Smooth muscle cell of the umbilical artery (primary cell): ENCODE measurements at places on chromosomes 2 and 18. TPM values are rescaled to one million over a fixed set of nuclear protein-coding genes. Genes with fewer than 3 reads are reported as not detected.

Gene DCC
- total RNA-seq: not detected in 2 replicates

Gene ALLC
- not detected in 2 replicates for total RNA-seq

Gene FER1L5
- total RNA-seq: 0.32 and 0.59 TPM in 2 replicates

Gene PSMA8
- not detected in 2 replicates for total RNA-seq

Gene GPR75
- total RNA-seq: 0.89 and 2.7 TPM in 2 replicates

Gene DSG1
- total RNA-seq: not detected in 2 replicates

Gene ASB18
- not detected in 2 replicates for total RNA-seq

Gene GULP1
- 26.8 and 42.5 TPM in 2 replicates for total RNA-seq

Gene CXCR2
- total RNA-seq: not detected in 2 replicates

Gene ZAP70
- total RNA-seq: 0.05 TPM in 1 of 2 replicates, not detected in the other

Gene UGT1A3
- total RNA-seq: not detected in 2 replicates

Gene GALNT1
- 65.9 and 158 TPM in 2 replicates for total RNA-seq

Gene PSTPIP2
- 7.1 and 16.7 TPM in 2 replicates for total RNA-seq

Gene APOB
- total RNA-seq: under 0.01 TPM in 1 of 2 replicates, not detected in the other

Gene MAPRE3
- total RNA-seq: 6.5 and 7.7 TPM in 2 replicates

Gene KLHL14
- total RNA-seq: not detected in 2 replicates

Gene CPS1
- total RNA-seq: 7.4 and 8.5 TPM in 2 replicates

Gene SERPINB13
- not detected in 2 replicates for total RNA-seq

Gene HOXD12
- not detected in 2 replicates for total RNA-seq

Gene MERTK
- total RNA-seq: 0.30 and 0.46 TPM in 2 replicates

Gene CCDC138
- 3.6 and 4.8 TPM in 2 replicates for total RNA-seq

Gene NGEF
- total RNA-seq: 0.30 and 3.4 TPM in 2 replicates

Gene GALNT5
- 52.8 and 71.3 TPM in 2 replicates for total RNA-seq

Gene STPG4
- 0.32 and 0.89 TPM in 2 replicates for total RNA-seq

Gene SLC39A10
- 43.9 and 50.1 TPM in 2 replicates for total RNA-seq

Gene SIX3
- not detected in 2 replicates for total RNA-seq

Gene STRN
- 14.0 and 24.8 TPM in 2 replicates for total RNA-seq

Gene GPR45
- total RNA-seq: not detected in 2 replicates

Gene EFHD1
- not detected in 2 replicates for total RNA-seq

Gene DDX18
- 65.9 and 105 TPM in 2 replicates for total RNA-seq

Gene SULT1C4
- 0.30 and 0.32 TPM in 2 replicates for total RNA-seq

Gene GDF7
- under 0.01 and 0.05 TPM in 2 replicates for total RNA-seq

Gene XIRP2
- under 0.01 TPM in 2 replicates for total RNA-seq

Gene RASGRP3
- 0.69 and 1.8 TPM in 2 replicates for total RNA-seq

Gene VWA3B
- total RNA-seq: 0.09 TPM in 1 of 2 replicates, not detected in the other

Gene DSC2
- 2.8 and 3.3 TPM in 2 replicates for total RNA-seq

Gene MYO1B
- 87.3 and 126 TPM in 2 replicates for total RNA-seq

Gene UBE2F
- 65.9 and 66.1 TPM in 2 replicates for total RNA-seq

Gene OXER1
- not detected in 2 replicates for total RNA-seq

Gene CYBRD1
- 144 and 156 TPM in 2 replicates for total RNA-seq

Gene C2orf76
- total RNA-seq: 6.7 and 9.5 TPM in 2 replicates

Gene ORC4
- total RNA-seq: 31.2 and 61.4 TPM in 2 replicates

Gene TUBA3E
- 0.09 TPM in 1 of 2 replicates, not detected in the other for total RNA-seq

Gene CCDC74B
- 4.8 and 9.5 TPM in 2 replicates for total RNA-seq

Gene TMEM178A
- total RNA-seq: 0.30 and 0.92 TPM in 2 replicates

Gene RUFY4
- not detected in 2 replicates for total RNA-seq

Gene HOXD3
- 0.92 and 2.4 TPM in 2 replicates for total RNA-seq

Gene LCLAT1
- total RNA-seq: 11.0 and 13.0 TPM in 2 replicates

Gene HAUS1
- 35.6 and 57.3 TPM in 2 replicates for total RNA-seq

Gene PAX8
- 0.30 and 0.65 TPM in 2 replicates for total RNA-seq
